ENCODE measurements at places on chromosomes 3 and 15.

DNA sequence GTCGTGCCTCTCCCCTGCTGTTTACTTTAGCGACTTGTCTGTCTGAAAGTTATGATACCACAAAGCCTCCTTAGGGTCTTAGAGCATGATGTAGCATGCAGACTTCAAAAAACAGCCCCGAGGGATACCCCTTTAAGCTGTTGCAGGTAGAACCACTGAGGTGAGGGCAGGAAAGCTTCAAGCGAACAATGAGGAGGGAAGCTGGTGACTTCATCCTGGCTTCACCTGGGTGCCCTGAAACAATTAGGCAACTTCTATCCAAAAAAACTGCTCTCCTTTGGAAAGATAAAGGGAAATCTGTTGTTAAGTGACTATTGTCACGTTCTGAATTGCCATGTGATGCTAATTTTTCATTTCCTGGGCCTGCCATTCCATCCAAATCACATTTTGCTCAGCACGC, 231.6 kb downstream of the SOX2 start:
- no peak for DNase-seq

GRCh38 chr15:36766449-36766848, 187.0 kb downstream of the CDIN1 start:
- no peak for DNase-seq

GRCh38 chr3:197366301-197367044, 68.1 kb upstream of the DLG1 start:
- no peak for DNase-seq

DNA sequence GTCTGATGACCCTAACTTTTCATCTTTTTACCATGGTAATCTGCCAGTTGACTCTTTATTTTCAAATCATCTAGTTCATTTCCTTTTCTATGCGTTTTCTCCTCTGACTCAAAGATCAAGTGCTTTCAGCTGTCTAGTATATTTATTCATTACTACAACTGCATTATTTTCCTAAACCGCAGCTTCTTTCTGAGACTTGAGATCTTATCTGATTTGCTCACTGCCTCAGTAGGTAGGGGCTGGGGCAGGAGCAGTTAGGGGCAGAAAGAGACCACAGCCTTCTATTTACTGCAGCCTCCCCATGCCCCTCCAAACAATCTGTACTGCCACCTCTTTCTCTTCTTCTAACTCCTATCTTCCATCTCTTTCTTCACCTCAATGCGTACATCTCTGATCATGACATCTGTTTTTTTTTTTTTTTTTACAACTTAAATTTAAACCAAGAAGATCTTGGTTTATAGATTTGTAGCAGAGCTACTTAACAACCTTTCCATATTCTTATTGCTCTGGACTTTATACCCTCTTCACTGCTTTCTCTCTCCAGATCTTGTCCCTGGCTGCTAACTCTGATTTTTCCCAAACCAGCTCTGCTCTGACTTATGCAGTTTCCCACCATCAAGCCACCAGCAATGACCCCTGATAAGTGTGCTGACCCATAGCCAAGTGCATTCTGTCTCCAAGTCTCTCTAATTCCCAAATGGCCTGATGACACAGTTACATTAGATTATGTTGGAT, 52.2 kb downstream of the MOBP start:
- DNase-seq, result no peak

- DNase-seq, result no peak
Observed at GRCh38 chr3:132870541-132870940, 148.3 kb upstream of the NPHP3 start.

Measured in heart right ventricle (tissue), 16 donors.